ENCODE measurements at places on chromosomes 1 and 21.
A peak's percentile ranks its signal among the peaks of the same experiment; 100 is the strongest.

DNA sequence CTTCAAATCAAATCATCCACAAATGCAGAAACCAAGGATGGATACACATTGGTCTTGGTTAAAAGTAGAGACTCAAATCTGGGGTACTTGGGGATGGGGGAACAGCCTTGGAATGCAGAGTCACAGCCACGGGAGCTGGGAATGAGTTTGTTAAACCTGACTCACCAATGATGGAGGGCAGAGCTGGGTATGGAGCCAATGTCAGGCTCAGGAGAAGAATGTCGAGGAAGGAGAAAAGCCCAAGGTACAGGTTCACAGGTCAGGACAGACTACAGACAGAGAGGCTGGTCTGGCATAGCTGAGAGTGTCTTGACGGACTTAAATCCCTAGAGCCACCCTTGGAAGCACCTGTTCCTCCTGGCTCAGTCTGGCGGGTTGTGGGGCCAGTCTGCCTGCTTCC is 237.6 kb downstream of the NTNG1 start:
- no peak for DNase-seq

DNA sequence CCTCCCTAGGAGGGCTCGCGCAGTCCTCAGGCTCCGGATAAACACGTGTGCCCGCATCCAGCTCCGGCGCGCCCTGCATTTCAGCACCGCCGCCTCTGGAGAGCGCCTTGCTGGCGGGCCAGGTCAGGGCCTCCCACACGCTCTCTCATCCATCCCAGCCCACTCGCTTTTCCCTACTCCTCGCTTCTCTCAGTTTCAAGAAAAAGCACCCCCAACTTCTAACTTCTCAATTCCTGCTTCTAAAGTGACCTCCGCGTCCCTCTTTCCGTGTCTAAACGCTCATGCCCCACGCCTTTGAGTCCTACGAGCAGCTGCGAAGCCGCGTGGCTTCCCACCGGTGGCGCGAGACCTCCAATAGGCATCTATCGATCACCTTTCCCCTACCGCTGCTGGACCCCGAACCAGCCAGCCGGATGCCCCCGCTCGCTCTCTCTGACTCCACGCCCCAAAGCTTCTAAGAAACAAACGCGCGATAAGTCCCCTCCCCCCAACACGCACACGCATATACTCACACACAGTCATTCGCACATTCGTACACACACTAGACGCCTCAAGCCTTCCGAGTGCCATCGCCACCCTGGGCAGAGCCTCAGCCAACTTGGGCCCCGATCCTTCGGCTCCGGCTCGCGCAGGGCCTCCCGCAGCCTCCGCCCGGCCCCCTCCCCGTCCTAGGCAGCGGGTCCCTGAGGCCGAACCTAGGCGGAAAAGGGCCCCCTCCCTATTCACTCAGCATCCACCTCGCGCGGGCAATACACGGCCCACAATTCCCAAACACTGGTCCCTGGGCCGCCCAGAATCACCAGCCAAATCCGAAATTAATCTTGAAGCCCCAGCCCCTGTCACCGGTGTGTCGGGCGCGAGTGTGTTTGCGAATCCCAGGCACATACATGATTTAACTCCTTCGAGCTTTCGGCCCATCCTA is 1.1 kb downstream of the NMNAT2 start:
- DNase-seq = peak; percentile 26

DNA sequence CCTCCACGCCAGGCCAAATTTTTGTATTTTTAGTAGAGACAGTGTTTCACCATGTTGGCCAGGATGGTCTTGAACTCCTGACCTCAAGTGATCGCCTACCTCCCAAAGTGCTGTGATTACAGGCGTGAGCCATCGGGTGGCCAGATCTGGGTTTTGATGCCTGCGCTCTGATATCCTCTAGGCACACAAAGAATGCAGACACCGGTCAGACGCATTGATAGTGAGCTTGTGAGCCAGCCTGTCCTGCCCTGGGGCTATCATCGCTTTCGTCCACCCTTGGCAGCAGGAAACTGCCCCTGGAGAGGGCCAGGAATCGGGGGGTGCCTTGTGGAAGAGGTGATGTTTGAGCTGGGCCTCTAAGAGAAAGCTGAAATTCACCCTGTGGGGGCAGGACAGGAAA is 4.0 kb downstream of the FBLIM1 start:
- no peak for DNase-seq

DNA sequence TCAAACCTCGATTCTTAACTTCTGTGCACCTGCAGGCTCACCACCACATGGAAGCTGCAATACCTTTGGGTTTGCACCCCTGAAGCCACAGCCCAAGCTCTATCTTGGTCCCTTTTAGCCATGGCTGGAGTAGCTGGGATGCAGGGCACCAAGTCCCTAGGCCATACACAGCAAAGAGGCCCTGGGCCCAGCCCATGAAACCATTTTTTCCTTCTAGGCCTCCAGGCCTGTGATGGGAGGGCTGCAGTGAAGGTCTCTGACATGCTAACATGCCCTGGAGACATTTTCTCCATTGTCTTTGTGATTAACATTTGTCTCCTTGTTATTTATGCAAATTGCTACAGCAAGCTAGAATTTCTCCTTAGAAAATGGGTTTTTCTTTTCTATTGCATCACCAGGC is 79.2 kb downstream of the PRRX1 start:
- DNase-seq = no peak

- peak; percentile 31 for DNase-seq
Observed at GRCh38 chr1:2556678-2557481, 709 bp downstream of the TNFRSF14 start.

GRCh38 chr1:191541758-191542157 is 616.5 kb upstream of the RGS18 start:
- DNase-seq = no peak

DNA sequence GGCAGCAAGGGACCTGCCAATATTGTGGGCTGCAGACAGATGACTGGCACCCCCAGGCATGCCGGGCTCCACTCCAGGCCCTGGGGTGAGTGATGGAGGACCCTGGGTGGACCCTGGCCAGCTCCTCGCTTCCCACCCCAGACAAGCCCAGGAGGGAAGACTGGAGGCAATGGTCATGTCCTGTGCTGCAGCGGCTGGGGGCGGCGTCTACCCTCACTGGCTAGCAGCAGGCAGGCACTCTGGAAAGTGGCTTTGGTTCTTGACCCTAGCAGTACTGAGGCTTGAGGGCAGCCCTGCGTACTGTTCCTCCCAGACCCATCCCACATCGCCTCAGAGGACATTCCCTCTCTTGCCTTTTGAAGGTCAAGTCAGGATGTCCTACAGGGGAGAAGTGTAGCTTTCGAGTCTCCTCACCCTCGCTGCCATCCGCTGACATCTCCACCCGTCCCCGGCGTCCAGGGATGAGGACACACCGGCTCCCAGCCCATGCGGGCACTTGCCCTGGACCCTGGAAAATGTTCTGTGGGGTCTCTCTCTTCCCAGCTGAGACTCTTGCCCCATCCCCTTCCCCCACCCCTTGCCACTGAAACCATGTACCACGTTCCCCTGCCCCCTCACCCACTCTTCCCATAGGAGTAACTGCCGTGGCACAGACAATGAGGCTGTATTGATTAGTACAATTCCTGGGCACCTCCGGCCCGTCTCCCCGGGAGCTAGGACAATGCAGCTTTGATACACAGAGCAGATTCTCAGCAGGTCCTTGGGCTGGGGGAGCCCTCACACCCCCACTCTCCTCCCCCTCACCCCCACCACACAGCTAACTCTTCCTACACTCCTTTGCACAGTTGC is 15.0 kb downstream of the SLC6A9 start:
- DNase-seq = no peak

DNA sequence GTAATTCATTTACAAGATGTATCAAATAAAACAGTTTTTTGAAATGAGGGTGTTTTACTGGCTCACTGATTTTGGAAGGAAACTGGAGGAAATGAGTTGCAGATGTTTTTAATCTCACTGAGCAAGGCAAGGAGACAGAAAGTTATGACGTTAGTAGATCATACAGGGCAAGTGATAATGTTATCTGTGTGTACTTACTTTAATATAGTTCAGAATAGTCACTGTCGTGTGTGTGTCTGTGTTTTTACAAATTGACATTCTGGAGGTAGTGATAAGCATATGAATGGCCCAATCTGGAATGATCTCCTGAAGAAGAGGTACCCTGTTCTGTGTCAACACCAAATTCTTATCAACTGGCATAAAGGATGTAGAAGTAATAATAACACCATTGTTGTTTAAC is 1.9 kb upstream of the GBP4 start:
- DNase-seq = no peak

DNA sequence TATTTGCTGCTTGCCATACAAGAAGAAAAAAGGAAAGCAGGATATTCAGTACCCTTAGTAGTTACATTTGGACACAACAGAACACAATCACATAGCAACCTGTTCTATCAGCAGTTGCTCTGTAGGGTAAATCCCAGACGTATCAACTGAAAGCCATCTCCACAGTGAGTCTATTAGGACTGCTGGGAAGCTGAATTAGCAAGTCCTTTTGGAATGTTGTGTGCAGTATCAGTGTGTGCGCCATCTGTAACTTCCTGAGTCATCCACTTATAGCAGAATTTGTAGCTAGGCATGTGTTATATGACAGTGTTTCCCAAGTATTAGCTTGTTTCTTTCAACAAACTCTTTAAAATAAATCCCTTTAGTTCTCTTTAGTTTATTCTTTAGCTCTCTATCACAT is 21.3 kb downstream of the CCDC30 start:
- DNase-seq = no peak

- DNase-seq = no peak
Observed at GRCh38 chr1:18178111-18178510, 70.5 kb downstream of the IGSF21 start.

GRCh38 chr21:38520511-38520910 is 22.2 kb upstream of the ERG start:
- DNase-seq = no peak

GRCh38 chr1:165434281-165434680 is 10.6 kb downstream of the RXRG start:
- no peak for DNase-seq

GRCh38 chr1:29900712-29901111 is 664.4 kb downstream of the PTPRU start:
- DNase-seq = no peak

GRCh38 chr1:169089776-169090175 is 16.7 kb upstream of the ATP1B1 start:
- DNase-seq = no peak

DNA sequence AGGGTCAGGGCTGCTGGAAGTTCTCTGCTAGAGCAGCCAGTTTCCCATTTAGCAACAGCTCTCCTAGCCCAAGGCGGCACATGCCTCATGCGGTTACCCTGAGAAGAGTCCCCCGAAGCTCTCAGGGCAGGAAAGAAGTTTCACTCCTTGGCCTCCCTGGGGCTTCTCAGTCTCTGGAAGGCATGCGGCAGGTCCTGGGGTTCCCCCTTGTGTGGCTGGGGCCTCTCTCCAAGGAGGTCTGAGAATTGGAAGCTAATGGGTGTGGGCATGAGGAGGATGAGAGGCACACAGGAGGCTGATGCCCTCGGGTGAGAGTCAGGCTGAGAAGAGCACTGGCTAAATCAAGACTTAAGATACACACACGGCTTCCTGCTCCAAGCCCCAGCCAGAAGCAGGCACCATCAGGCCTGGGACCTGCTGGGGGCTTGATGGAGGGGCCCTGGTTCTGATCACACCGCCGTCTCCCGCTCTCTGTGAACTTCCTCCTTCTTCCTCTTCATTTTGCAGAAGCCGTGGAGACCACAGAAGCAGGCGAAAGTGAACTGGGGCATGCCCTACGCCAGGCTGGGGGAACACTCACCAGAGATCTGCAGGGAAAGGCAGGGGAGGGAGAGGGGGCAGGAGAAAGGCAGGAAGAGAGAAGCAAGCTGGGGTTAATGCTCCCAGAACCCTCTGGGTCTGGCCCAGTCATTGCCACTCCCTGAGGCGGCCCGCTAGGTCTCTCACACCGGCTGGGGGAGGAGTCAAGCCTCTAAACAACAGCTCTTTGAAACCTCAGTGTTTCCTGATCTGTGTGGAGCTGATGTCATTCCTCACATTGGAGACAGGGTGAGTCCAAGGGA is 15.1 kb downstream of the BLACAT1 start:
- DNase-seq = peak; percentile 54

- DNase-seq = peak; percentile 9
Observed at GRCh38 chr1:25799935-25800702, at the start of gene SELENON. Gene SELENON (plus strand): TSS chr1:25800193. CDS start chr1:25800231, 38 bp downstream.

- no peak for DNase-seq
Observed at GRCh38 chr1:160752924-160753323, 13.9 kb downstream of the SLAMF7 start.

DNA sequence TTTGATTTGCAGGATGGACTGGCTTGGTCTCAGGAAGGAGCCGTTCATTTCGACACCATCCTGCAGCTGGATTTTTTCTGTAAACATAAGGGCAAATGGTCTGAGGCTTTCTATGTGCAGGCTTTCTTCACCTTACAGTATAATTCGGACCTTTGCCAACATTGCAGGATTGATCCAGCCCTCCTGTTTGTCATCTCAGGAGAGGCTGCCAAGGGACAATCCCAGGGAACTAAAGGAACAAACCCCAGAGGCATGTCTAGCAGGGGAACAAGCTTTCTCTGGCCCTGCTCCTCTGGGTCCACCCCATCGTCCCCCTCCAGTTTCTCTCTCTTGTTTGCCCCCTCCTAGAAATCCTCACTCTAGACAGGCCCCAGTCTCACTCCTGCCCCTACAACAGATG is 24.8 kb upstream of the GBP6 start:
- DNase-seq = no peak

DNA sequence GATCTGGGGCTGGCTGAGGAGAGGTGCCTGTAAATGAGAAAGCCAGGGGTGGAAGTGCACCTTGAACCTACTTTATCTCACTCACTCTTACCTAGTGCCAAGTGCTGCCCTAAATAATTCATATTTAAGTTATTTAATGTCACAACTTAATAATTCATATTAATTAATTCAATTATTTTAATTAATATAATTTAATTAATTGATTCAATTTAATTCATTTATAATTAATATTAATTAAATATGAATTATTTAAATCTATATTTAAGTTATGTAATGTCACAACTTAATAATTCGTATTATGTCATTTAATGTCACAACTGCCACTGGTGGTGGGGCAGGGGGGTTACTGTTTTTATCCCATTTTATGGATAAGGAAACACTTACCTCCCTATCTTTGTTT is 361.6 kb upstream of the RUNX1 start:
- no peak for DNase-seq

DNA sequence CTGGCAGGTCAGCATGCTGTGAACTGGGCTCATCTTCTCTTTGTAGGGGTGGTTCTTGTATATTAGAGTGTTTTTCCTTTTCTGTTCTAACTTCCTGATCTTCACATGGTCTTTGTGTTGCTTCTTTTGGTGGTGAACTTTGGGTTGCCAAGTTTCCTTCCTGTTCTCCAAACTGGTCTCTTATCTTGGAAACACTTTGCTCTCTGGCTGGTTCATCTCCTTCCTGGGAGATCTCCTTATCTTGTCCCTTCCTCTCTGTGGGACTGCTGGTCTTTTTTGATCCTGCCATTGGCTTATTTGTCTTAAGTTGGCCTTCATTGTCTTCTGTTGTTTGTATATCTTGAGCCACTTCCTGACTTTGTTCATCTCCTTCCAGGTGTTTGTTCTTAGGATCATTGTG is 2.1 kb downstream of the TCHHL1 start:
- no peak for DNase-seq

GRCh38 chr1:235074523-235075047 is 54.1 kb downstream of the TOMM20 start:
- peak; percentile 47 for DNase-seq

- no peak for DNase-seq
Observed at GRCh38 chr1:7644961-7645750, 125.9 kb upstream of the VAMP3 start.

All from stimulated activated CD4-positive, alpha-beta T cell treated with anti-CD3 and anti-CD28 coated beads, Interleukin-4, amount 100 ng/mL, for 4 hours (primary cell).